Hypothalamus (tissue), 51 donors: ENCODE measurements at places on chromosomes 6 and 20.

DNA sequence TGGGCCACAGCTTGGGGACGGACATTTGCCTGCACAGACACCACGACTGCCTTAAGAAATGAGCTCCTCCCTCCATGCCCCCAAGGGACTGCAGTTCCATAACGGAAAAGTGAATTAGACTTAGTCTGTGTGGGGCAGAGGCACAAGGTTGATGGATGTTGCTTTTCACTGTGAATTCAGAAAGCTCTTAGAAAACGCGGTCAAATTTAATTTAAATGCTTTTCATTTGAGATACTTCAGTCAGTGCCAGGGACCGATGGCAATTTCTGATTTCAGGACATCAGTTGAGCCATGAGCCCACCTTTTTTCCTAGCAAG, 356.4 kb downstream of the KIF16B start:
- DNase-seq = no peak

DNA sequence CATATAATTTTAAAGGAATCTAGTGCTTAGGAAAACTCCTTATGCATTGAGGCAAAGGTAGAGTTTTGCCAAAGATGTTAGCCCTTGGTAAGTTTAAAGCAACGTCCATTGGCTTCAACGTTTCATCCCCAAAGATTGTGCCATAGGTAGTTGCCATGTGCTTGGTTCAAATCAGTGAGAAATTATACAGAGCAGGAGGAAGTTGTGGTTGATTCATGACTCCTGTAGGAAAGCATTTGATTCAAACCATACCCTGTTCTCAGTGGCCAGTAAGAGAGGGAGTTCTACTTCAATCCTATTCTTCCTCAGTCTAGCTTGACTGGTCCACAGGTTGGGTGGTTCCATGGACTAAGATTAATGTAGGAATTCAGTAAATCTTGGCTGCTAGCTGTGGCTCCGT, 535.6 kb downstream of the QKI start:
- DNase-seq = no peak

DNA sequence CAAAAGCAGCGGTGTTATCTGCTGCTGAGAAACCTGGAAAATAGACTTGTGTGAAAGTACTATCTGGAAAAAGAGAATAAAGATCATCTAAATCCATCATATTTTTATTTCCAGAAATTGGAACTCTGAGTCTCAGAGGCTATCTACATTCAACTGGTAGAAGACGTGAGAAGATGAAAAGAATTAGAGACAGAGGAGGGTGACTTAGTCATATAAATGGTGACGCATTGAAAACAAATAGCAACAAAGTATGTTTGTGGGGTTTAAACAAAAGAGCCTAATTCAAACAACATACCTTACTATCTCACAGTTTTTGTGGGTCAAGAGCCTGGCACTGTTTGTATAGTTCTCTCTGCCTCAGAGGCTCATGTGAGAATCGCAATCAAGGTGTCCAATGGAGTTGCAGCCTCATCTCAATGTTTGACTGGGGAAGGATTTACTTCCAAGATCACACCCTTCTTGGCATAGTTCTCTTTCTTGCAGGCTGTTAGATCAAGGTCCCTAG, 757.1 kb upstream of the SLC35B3 start:
- no peak for DNase-seq

- no peak for DNase-seq
Measured at GRCh38 chr6:74333406-74333805, 637.4 kb downstream of the CD109 start.

DNA sequence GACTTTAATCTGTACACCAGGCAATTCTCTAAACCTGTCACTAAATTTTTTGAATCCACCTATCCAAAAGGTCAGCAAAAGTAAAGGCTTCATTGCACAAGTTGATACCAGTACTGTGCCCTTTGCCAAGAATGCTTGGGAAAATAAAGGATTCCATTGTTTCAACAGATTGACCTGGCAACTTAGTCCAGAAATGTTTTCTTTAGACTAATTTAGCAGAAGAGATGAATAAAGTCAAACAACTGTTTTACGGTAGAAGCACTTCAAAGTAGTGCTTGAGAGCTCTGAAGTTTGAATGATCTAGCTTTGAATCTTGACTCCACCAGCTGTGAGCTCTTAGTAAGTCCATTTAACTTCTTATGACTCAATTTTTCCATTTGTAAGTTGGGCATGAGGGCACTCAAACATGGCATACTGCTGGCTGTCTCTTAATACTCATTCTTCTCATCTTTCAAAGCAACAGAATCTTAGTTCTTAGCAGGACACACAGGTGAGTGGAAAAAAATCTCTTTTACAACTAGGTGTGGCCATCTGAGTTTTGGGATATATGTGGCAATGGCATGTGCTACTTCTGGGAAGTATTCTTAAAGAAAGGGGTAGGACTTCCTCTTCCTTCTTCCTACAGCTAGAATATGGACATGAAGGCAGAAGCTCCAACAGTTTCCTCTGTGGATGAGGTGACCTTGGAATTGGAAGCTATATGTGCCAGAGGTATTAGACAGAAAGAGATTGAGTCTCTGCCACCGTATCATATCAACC, 55.9 kb upstream of the LOC128125822 start:
- DNase-seq = no peak

- DNase-seq = no peak
Measured at GRCh38 chr20:11905460-11906179, 12.1 kb upstream of the BTBD3 start.

GRCh38 chr6:19836799-19837510, at the start of gene ID4:
Gene ID4 (plus strand): TSS chr6:19837370. CDS start chr6:19837755, 385 bp downstream.
- DNase-seq = peak; percentile 89

DNA sequence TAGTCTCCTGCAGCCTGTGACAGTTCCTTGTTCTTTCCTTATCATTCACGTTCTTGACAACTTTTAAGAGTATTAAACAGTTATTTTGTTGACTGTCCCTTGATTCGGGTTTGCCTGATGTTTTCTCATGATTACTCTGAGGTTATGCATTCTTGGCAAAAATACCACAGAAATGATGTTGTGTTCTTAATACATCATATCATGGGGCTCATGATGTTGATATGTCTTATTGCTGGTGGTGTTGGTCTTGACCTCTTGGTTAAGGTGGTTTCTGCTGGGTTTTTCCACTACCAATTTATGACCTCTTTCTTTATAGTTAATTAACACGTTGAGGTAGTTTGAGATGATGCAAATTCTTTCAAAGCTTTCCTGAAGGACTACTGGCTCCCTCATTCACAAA, 59.1 kb downstream of the ZHX3 start:
- no peak for DNase-seq

DNA sequence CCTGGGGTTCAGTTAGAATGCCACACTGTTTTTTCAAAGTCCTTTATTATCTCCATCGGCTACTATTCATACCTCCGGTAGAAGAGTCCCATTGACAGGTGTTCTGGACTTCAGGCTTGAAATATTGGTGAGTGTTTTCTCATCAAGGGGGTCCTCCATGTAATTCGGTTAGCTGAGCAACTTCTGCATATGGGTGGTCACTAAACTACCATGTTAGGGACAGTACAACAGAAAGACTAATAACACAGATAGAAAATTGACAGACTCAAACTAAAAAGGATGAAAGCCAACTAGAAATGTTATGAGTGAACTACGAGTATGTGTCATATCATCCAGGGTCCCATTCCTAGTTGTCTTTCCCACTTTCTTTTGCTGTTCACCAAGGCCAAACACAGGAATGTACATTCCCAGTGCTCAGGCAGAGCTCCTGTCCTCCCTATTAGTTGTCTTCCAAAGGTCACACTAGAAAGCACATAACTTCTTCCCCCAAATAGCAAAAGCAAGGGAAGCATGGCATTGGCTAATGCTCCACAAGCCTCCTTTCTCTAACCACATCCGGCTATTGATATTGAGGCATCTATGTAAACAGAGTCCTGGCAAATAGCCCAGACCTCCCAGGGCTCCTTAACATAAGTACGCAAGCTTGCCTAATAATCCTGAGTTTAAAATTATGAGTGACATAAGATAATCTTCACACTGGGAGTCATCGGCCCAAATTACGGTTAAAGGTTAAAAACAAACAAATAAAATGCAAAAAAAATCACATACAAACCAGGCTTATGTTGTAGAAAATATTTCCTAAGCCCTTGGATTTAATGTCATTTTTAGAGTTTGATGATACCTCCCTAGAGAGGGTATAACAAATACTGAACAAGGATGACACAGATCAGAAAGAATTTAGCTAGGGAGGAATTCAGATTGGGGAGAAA, 13.2 kb downstream of the CCN2 start:
- no peak for DNase-seq

DNA sequence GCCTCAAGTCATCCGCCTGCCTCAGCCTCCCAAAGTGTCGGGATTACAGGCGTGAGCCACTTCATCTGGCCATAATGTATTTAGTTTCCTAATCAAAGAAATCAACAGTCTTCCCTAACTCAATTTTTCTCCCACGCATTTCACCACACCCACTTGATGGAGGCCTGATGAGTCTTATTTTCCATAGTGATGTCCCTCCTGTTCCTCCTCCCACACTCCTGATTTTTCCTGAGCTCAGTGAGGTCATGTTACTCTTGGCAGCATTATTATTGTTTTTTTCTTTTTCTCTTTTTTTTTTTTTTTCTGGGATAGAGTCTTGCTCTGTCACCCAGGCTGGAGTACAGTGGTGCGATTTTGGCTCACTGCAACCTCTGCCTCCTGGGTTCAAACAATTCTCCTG, 8.9 kb downstream of the ABRACL start:
- DNase-seq = no peak

DNA sequence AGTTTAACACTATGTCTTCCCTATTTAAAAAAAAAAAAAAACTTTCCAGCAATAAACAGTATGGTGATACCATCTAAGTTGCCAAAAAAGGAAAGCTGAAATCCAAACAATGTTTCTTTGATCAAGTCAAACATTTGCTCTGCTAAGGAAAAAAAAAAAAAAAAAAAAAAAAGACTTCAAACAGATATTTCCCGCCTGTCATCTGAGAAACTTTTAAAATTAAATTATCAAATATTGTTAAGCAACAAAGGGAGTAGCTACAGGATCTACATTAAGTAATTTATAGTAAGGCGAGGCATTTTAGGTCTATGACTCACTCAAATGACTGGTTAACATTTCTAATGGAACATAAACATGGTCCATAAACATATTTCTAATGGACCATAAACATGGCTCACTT, 121.2 kb downstream of the DST start:
- no peak for DNase-seq

DNA sequence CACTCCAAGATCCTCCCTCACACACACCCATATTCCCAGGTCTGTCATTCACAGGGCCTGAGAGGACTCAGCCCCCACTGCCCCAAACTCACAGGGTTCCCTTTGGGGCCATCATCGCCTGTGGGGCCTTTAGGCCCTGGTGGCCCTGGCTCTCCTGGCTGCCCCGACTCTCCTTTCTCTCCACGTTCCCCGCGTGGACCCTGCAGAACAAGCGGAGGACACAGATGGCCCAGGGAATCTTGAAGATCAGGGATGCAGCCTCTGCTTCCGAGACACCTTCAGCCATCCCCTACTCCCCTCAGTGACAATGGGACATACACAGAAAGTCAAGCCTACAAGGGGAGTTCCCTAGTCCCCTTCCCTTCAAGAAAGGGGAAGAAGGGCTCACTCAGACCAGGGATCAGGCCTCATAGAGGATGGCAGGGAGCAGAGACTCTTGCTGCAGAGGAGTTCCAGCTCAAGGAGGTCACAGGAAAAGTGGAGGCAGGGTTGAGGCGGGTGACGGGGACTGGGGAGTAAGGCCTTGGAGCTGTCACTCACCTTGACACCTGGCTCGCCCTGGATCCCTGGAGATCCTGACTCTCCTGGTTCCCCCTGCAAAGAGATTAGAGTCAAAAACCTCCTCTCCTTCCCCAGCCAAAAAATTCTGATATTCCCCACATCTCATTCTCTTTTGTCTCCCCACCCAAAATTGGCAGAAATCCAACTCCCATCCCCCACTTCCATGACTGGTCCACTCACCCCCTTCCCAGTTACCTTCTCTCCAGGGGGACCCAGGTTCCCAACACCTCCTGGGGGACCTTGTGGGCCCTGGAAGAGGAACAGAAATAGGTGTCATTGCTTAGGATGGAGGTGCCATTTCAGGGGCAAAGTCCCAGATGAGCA, 22.7 kb downstream of the COL11A2 start:
- no peak for DNase-seq

GRCh38 chr20:43921227-43921780, 6.7 kb downstream of the TOX2 start:
- no peak for DNase-seq

DNA sequence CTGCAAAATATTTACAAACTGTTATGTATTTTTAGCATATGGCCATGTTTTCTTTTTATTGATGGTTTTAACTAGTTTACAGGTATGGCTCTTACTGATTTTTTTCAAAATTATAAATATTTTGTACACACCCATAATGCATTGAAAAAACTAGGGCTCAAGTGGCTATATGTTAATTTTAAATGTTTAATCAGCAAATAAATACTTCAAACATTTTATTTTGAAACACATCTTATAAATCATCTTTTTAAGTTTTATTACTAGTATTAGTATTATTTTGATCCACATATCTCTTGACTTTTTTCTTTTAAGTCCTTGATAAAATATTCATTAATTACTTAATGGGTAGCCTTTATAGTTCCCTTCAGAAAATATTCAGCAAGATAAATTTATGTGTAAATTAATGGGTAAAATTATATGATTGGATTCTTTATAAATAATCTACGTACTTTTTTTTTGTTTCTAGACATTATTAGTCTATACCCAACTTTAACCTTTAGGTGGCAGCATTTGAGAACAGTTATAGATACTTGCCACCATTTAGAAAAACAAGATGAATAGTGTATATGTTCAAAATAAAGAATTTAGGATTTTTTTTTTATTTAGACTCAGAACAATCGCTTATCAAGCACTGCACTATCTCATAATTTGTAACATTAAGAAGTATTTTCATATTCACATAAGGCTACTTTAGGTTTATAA, 241.9 kb downstream of the ADGRB3 start:
- DNase-seq = no peak

DNA sequence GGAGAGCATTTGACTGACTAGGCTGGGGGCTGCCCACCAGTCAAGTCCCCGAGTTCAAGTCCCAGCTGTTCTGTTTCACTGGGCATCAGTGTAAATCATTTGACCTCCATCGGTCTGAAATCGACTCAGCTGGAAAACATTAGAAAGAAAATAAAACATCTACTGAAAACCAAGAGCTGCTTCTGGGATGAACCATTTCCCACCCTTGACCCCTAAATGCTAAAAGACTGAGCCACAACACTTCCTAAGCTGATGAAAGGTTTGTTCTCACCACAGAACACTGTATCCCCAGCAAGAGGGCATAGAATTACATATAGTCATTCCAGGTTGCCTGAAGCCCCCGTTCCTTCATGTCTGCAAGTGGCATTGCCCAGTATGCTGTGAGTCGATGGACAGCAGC, 237.0 kb upstream of the TAB2 start:
- DNase-seq = no peak

DNA sequence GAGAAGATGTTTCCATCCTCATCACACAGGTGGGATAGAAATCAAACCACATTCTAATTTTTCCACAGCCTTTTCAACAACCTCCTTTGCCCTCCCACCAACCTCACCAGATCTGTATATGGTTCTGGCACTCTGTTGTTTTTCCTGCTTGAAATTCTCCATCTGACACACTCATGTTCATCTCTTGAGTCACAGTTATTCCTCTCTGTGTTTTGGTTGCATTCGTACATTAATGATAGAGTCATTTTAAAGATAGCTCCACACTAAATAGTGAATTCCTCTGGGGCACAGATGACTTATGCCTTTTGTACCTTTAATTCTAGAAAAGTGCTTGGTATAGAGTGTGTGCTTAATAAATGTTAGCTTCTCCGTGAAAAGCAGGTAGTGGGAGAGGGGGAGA, 1.4 kb upstream of the GCLC start:
- no peak for DNase-seq

- no peak for DNase-seq
Measured at GRCh38 chr6:7178280-7178679, 70.5 kb downstream of the RREB1 start.
